ENCODE measurements at places on chromosomes 4 and X.
A peak's percentile ranks its signal among the peaks of the same experiment; 100 is the strongest.

- no peak for DNase-seq
Measured at GRCh38 chr4:109786846-109787245, 15.0 kb downstream of the CFI start.

DNA sequence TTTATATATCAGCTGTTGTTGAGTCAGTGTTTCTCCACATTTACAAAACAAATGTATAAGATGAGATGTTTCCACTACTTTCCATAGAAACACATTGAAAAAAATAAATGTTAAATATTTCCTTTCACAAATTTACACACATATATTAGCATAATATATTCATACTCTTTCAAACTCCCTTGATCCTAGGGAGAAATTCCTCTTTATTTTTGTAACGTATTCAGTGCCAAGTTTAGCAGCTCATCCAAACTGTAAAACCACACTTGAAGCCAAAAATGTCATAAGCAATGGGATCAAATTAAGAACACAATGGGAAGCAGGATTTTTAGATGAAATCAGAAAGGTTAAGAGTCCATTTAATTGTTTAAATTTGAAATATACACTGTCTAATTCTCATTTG is 381.1 kb upstream of the MAD2L1 start:
- no peak for DNase-seq

- no peak for DNase-seq
Measured at GRCh38 chrX:129785160-129785947, 5.6 kb downstream of the SASH3 start.

DNA sequence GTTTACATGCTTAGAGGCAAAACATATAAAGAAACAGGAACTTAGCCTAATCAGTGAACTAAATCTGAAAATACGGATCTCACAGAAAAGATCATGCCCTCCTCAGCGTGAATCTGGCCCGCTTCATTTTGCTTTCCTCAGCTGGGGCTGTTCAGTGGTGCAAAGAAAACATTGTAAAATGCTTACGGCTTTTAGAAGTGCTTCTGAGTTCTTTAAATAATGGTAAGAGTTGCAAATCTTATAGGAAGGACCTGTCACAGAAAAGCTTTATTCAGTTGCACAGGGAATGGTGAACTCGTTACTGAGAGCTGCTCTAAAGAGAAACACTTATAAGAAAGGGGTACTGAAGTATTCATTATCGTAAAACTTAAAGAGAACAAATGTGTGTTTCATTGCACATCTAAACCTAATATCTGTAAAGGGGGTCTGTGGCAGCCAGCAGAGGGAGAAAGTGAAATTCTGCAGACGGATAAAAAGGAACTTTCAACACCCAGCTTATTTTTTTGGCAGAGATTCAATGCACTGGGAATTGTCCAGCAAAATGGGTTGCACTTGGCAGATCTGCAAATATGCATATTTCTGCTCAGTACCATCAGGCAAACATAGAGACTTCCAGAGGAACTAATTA is 139.2 kb upstream of the ANK2 start:
- DNase-seq: peak; percentile 84

GRCh38 chr4:118969359-118969758 is 80.7 kb downstream of the SYNPO2 start:
- DNase-seq: no peak

DNA sequence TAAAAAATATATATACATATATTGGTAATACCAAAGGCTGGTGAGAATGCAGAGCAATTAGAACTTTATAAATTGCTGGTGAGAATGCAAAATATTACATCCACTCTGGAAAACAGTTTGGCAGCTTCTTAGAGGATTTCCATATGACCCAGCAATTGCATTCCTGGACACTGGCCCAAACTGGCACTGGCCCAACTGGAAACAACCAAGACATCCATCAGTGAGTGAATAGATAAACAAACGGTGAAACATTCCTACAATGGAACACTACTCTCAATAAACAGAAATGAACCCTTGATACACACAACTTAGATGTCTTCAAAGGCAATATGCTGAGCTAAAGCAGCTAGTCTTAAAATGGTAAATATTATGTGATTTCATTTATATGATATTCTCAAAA is 524.2 kb downstream of the IQCM start:
- no peak for DNase-seq

GRCh38 chr4:100362366-100362765 is 155.5 kb downstream of the EMCN start:
- no peak for DNase-seq
